ENCODE measurements at places on chromosomes 5 and 9.
A peak's percentile ranks its signal among the peaks of the same experiment; 100 is the strongest.

DNA sequence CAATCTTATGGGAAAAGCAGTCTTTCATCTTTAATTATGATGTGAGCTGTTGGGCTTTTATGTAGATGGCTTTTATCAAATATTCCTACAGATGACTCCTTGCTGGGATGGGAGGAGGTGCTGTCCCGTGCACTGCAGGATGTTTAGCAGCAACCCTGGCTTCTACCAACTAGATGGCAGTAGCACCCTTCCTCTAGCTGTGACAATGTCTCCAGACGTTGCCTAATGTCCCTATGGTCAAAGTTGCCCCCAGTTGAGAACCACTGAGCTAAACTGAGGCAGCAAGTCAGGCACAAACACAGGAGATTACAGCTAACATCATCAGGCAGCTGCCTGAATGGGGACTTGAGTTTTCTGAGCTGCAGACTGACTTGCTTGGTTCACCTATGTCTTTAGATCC lies 401.9 kb upstream of the PDE4D start:
- peak; percentile 19 for DNase-seq

GRCh38 chr5:67273689-67274356 lies 77.2 kb upstream of the CD180 start:
- no peak for DNase-seq

- no peak for DNase-seq
These were observed 428.8 kb downstream of the CHSY3 start for GRCh38 chr5:130333089-130333488.

DNA sequence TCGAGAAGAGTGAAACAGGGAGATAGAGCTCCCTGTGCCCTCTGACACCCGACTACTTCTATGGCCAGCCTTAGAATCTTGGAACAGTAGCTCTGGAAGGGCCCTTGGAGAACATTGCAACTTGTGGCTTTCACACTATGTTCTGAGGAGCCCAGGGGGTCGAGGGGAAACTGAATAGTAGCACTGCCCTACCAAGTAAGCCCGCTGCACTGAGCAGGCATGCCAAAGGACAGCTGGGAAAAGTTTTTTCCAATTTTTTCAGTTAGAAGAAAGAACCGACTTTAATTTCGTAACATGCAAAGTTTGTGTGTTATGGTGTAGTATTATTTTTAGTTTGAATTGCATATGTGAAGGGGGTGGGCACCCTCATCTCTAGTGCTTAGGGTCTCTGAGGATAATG lies 10.9 kb downstream of the SMIM3 start:
- DNase-seq = no peak

DNA sequence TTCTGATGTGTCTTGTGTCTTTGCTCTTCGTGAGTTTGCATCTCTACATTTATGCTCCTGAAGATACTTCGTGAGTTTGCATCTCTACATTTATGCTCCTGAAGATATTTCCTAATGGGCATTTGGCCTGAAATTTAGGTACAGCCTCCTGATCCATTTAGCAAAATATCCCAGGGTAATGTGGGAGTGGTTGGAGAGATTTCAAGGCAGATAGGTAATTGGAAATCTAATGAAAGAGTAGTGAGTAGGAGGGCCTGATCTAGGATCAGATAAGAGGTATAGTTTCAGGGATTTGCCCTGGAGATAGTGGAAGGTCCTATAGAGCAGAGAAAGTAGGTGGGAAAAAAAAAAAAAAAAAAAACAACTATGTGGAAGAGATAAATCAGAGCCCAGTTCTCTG lies 14.6 kb upstream of the SNX2 start:
- DNase-seq = no peak

DNA sequence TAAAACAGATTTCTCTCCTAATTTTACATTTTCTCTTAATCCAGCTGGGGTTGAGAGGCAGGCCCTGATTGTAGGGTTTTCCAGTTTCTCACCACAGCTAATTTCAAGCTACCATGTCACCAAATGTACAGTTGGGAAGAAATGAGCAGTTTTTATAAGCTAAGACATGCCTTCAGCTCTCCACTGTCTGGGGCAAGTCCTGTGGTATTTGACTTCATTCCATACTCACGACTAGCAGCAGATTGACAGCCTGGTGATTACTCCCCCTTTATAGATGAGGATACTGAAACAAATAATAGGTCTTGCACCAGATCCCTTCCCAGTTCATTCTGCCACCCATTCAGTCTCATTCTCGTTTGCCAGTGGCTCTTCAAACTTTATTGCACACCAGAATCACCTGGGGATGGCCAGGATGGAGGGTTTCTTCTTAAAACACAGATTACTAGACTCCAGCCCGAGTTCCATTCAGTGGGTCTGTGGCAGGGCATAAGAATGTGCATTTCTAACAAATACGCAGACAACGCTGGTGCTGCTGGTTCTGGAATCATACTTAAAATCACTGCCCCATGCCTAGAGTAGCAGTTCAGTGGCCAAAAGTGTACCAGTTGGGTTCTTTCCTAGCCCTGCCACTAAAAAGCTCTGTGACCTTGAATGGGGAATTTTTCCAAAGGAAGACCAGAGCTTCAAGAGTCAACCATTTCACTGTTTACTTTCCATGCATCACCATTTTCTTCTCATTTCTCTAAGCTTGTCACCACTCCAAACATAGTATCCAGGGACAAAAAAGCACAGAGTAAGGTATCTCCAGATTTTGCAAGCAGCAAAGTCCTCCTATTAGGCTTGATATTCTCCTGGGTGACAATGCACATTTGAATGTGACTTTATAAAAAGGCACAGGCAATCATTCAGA lies 64.3 kb downstream of the CSNK1A1 start:
- no peak for DNase-seq

DNA sequence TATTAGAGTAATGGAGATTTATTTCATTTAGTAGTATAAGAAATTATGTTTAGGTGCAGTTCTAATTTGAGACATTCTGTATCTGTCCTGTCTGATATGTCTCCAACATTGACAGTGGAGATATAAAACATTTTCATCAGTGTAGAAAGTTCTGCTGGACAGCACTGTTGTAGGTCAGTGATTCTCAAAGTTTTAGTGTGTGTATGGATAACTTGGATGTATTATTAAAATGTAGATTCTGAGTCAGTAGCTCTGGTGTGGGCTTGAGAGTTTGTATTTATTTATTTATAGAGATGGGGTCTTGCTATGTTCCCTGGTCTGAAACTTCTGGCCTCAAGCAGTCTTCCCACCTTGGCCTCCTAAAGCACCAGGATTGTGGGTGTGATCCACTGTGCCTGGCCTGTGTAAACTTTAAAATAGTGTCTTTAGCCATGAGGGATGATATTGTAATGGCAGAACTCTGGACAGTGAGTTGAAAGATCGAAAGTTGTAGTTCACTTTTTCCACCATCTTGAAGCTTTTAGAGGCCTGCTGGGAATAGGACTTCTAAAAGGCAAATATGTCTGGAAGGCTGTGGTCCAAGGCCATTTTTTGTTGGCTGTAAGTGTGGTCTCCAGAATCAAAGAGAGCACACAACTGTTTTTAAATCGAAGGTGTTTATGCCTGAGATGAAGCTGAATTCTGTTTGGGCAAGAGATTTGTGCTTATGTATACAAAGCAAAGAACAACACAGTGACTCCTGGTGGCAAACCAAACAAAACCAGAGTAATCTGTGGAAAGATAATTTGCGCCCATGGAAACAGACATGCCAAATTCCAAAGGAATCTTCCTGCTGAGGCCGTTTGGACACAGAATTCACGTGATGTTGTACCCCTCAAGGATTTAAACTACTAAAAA lies 12.4 kb downstream of the UBAP1 start:
- DNase-seq = peak; percentile 30

GRCh38 chr5:111689357-111689935 lies 67.5 kb downstream of the NREP start:
- no peak for DNase-seq

DNA sequence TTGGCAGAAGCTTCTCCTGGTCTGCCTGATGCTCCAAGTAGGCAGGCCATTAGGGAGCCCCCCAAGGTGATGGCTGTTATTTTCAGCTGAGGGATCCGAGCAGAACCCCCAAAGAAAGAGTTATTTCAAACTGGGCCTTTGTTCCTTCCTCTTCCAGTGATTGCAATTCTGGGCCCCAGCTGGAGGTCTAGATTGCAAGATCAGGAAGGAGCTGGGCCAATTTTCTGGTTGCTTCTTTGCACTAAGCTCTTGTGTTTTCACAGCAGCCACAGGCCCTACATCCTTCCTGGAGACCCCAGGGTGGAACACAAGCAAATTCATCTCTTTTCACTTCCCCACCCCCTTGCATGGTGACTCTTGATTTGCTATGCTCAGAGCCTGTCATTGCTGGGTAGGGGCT lies 215.0 kb downstream of the SEMA6A start:
- DNase-seq = no peak

DNA sequence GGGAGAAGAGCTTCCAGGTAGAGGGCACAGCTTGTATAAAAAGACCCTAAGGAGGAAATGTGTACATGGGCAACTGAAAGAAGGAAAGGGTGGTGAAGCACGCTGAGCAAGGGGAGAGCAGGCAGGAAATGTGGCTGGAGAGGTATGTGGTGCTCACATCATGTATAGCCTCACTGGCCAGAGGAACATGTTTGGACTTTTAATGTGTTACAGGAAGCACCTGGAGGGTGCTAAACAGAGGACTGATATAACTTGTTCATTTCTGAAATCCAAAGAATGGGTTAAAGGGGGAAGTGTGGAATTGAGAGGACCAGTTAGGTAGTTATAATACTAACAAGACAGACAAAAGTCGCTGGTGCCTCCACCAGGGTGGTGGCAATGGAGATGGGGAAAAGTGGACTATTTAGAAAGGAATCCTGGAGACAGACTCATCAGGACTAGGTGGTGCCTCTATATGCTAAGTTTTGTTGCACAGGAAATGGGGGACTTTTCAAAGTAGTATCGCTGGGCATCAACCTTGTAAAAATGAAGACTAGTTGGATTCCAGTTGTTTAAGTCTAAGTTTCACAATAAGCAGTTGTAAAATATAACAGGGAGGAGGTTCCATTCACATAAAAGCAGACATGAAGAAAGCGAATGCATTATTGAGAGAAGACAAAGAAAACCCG lies 63.1 kb upstream of the CD180 start:
- no peak for DNase-seq

- no peak for DNase-seq
These were observed 172.6 kb upstream of the PAPPA start for GRCh38 chr9:115980976-115981375.

- no peak for DNase-seq
These were observed 11.8 kb upstream of the ADAMTS2 start for GRCh38 chr5:179357031-179357430.

DNA sequence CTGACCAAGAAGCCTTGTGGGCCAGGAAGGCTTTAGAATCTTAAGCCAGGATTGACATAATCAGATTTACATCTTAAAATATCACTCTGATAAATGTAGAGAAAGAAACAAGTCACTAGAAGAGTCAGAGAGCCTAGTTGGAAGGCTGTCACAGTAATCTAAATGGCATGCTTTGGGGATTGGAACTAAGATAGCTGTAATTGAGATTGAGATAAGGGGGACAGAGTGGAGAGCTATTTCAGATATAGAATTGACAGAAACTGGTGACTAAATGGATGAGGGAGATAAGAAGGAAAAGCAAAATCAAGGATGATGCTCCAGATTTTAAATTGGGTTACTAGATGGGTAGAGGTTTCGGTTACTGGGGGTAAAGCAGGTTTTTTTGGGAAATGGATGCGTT lies 100.5 kb downstream of the XRCC4 start:
- no peak for DNase-seq

- DNase-seq = no peak
These were observed 225.9 kb upstream of the NR4A3 start for GRCh38 chr9:99595796-99596195.

- peak; percentile 73 for DNase-seq
These were observed at the start of gene NPDC1 for GRCh38 chr9:137046088-137046787. TSS of gene NPDC1 (minus strand) at chr9:137046177. CDS start at chr9:137045989, 188 bp downstream.

GRCh38 chr5:173880306-173880985 lies 7.7 kb upstream of the CPEB4 start:
- no peak for DNase-seq

DNA sequence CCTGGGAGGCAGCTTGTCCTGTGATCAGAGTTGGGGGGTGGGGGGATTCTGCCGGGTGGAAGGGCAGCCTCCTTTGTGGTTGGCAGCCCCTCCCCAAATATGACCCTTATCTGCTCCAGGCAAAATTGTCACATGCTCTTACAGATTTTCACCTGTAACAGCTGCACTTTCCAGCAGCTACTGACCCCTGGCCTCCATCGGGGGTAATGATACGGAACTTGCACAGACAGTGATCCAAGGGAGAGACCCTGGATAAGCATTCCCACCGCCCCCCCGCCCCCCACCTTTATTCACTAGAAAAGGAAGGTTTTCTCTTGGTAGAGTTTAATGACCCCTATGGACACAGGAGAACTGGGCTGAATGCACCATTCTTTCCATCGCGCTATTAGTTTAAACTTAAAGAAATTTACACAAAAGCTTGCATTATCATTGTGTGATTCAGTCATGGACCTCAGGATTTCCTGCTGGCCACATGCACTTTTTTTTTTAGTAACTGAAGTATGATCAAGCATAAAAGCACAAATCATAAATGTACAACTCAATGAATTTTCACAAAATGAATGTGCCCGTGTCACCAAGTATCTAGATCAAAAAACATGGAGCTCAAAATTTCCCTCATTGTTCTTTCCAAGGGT lies 10.7 kb upstream of the ZBTB34 start:
- DNase-seq = no peak

DNA sequence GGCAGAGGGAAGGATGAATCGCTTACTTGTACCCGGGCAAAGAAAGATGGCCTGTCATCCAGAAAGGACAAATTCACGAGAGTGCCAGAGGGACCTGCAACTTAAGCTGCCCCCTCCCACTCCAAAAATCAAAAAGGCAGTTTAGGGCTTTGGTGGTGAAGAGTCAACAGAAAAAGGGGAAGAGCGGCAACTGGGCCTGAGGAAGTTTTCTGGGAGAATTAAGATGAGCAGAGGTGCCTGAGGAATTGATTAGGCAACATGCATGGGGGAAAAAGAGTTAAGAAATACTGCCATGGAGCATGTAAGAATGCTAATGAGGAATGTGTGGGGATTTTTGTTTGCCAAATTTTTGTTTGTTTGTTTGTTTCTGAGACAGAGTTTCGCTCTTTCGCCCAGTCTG lies 1.8 kb upstream of the ACTL7B start:
- DNase-seq = no peak

DNA sequence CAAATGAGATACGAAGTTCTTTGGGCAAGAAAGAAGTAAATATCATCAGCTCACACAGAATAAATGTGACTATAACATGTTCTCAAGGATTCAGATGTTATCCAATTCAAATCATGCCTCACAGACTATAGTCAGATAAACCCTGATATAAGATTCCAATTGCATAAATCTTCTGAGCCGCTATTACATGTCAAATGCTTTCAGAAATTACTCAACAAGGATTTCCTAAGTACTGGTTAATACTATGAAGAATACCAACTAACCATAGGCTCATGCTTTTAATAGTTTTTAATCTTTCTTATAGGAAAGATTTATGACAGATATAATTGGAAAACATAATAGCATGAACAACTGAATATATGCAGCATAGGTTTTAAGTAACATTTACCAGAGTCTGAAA lies 73.6 kb downstream of the BAAT start:
- no peak for DNase-seq

- no peak for DNase-seq
These were observed 818.8 kb upstream of the TYRP1 start for GRCh38 chr9:11874414-11874813.

All from hematopoietic multipotent progenitor cell treated with erythropoietin and hydrocortisone succinate and interleukin-3 and kit ligand, for 8 days (in vitro differentiated cells).